ENCODE measurements at places on chromosomes 11 and 22.

DNA sequence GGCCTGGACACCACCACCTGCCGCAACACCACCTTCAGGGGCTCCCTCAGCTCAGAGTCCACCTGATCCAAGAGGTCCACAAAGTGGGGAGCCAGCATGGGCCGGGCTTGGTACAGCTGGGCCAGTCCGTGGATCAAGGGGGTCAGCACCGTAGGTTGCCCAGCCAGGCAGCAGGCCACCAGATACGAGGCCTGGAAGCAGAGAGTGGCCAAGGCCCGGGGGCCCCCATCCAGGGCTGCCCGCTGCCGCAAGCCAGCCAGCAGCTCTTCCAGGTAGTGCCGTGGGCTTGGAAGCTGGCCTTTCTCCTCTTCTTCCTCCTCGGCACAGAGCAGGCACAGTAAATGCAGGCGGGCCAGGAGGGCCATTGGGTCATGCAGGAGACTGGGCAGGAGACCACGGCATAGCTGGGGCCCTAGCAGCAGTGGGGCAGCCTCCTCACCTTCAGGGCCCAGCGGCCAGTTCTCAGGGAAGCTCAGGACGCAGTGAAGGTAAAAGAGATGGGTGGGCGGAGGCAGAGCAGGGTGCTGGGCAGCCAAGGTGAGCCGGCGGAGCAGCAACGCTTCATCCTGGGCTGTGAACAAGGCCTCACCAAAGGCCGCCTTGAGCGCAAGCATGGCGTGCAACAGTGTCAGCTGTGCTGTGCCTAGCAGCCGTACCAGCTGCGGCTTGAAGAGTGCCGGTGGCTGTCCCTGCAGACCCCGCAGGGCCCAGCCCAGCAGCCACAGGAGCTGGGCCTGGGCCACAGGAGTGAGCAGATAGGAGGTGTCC is 1.7 kb downstream of the AP5B1 start:
- DNase-seq: no peak

DNA sequence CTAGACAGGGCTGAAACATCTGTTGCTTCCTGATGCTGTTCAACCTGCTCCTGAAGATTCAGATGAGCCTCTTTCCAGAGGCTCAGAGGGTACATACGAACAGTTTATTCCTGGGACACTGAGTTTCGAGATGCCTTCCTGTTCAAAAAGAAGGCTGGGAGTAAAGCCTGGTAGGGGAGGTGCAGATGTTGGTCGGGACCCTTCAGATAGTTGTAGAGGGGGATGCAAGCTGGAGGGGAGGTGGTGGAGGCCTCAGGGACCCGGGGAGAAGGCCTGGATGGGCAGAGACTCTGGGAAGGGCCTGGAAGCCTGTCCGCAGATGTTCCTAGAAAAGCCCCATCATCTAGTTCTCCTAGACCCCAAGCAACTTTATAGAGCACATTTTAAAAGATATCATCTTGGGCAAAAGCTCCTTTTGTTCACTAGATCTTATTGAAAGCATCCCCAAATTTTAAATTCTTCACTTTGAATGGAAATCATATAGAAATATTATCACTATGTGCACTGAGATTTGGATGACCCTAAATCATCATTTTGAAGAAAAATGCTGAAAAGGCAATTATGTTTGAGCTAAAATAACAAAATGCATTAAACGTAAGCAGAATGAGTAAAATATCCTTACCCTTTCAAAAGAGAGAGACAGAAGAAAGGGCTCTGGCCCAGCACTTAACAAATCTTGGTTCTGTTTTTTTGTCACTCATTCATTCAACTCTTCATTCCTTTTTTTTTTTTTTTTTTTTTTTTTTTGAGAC is 41.2 kb downstream of the RTL6 start:
- DNase-seq: no peak

DNA sequence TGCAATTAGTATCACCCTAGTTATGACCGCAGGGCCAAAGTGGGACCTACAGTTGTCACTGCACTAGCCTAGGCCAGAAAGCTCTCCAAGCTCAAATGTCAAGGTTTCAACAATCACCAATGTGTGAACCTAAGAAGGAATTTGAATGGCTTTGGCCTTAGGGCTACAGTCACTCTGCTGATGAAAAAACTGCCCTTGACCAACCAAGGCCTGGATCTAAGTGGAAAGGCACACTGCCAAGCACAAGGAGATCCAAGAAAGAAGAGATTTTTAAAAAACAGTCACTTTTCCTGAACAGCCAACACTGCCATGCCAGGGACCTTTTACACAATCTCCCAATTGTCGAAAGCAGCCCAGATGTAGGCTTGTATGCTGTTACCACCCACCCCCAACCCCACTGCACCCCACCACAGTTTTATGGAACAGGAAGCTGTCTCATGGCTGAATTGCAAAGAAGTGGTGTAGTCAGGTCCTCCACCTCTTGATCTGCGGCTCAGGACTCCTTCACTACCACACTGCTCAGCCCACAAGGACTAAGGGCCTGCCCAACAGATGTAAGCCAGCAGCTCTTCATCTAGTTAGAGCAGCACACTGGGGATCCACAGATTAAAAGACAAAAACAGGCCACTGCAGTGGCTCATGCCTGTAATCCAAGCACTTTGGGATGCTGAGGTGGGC is 32.9 kb downstream of the SMCO4 start:
- no peak for DNase-seq

- no peak for DNase-seq
Measured at GRCh38 chr22:49405590-49405989, 422.1 kb downstream of the BRD1 start.

GRCh38 chr11:62823677-62824076 is 8.2 kb downstream of the STX5 start:
- no peak for DNase-seq
